Activated CD4-positive, alpha-beta T cell treated with anti-CD3 and anti-CD28 coated beads, Interleukin-2, amount 50 U/mL, for 4 hours (primary cell): ENCODE measurements at places on chromosomes 3 and 15.

GRCh38 chr3:17302774-17303173, 418.0 kb downstream of the PLCL2 start:
- no peak for DNase-seq

GRCh38 chr3:158152186-158152585, 42.3 kb downstream of the RSRC1 start:
- no peak for DNase-seq

- DNase-seq = no peak
Observed at GRCh38 chr3:139157161-139157932, 112.7 kb upstream of the PRR23C start.

DNA sequence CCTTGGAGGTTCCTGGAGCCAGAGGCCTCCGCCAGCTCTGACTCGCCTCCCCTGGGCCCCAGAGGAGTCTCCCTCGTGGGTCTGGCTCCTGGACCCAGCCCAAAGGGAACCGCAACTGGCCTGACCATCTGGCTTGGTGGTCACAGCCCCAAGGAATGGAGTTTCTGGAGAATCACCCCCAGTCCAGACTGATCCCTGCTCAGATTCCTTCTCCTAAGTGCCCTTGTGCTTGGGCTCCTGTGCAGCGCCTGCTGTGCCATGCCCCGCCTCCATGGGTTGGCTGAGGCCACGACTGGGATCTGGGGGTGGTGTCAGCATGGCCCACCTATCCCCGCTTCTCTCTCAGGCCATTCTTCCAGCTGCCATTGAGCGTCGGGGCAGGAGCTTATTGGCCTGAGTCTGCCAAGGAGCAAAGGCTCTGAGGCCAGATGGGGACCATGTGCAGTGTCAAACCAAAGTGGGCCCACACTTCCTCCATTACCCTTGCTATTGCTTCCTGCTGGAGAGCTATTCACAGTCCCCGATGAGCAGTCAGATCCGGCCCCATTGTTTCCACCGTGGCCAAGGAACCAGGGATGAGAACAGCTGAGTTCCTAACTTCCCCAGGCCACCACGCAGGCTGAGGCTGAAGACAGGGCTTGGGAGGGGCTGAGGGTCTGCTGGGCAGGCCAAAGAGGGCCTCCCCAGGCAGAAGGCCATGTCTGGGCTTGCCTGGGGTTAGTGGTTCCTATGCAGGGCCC, 19.0 kb downstream of the CSPG4 start:
- DNase-seq = no peak

DNA sequence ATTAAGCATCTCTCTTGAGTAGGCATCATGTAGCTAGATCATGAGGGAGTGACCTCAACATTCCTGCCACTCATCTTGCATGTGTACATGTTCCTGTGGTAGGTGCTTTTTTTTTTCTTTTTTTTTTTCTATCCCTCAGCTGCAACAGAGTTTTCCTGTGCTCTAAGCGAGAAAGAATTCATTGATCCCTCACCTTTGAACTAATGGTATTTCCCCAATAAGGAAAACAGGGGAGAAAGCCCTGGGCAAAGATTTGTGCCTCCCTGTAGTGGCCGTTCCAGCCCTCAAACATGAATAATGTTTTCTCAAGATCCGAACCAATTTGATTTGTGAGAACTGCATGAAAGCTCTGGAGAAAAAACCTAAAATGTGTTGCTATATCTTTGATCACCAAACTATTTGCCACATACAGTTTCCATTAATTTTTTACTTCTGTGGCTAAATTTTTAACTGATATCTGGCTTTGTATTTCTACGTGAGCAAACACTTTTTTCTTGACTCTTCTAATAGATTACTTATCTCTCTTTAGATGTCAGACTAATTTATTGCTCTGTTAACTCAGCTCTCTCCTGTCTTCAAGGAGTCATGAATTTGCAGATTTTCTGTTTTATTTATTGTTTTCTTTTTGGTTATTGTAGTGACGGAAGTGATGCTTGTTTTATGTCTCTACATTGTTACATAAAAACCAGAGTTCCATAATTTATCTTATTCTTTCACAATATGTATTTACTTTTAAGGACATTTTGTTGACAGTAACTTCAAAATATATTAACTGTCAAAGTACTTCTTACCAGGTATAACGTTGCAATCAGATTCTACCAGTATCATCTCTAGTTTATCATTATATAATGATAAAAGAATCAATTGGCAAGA, 1396.5 kb downstream of the OTOL1 start:
- no peak for DNase-seq

- no peak for DNase-seq
Observed at GRCh38 chr3:148792516-148792915, 35.1 kb upstream of the CPB1 start.

DNA sequence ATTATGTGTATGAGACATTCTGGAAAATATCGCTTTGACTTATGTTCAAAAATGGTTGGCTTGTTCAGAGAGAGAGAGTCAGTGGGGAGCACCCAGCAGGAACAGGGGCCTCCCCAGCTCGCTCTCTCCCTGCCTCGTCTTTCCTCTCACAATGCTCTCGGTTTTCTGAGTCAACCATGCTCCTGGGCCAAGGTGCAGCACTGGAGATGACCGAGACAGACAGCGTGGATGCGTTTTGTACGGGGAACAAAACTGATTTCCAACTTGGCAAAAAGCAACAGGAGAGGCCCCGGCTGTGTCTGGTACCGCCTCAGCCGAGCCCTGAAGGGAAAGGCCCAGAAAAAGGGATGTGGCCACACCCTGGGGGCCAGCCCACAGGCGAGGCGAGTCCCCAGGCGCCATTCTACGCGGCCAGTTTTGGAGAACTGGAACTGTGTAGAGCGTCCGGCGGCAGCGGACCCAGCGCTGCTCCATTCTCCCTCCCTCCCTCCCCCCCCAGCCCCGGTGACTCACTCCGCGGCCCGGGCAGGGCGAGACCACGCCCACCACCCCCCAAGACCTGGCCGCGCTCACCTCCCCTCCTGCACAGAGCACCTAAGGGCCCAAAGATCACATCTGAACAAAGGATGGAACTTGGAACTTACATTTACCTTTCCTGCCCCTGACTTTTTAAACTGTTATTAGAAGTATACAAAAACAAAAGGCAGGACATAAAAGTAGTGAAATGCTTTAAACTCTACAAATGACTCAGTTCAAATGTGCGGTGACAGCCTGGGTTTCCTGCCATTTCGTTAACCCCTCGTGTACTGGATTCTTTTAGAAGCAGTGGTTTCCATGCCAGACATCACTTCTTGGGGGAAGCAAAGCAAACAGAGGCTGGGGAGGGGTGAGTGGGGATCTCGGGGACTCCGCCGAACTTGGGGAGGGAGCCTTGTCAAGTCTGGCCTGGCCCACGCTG, 12.7 kb downstream of the ATP10A start:
- peak; percentile 59 for DNase-seq

DNA sequence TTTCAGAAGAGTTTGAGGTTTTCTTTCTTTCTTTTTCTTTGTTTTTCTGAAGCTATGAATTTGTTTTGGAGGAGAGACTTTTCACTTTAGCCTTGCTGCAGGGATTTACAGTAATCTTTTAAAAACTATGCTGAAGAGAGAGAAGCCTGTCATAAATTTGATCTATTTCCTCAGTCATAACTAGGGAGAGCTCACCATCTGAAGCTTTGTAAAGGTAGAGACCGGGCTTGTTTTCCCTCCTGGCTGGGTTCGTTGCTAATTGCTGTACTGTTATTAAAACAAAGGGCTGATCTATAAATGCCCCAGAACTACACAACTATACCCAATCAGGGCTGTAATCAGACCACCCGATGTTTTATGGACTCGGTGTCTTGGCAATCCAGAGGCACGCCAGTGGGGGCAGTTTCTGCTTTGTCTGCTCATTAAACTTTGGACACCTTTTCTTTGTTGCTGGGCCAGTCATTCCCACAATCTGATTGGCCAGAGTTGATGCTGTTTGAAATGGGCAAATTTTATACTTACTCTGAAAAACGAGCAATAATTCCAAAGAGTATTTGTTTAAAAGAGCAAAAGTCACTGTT, 164.3 kb downstream of the CACNA1D start:
- DNase-seq = no peak

DNA sequence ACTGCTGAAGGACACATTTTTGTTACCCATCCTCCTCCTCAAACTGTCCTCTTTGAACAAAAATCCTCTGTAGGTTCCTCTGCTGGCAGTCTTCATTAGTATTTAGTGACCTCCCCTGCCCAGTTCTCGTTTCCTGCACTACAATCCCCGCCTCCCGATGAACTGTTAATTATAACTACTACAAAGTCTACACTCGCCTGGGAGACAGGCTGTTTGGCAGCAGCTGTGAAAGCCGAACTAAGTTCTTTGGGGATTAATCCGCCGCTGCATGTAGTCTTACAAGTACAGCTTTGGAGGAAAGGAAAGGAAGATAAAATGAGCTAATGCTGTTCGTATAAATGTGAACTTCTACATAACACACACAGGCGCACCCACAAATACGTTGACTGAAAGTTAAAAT, 160.0 kb upstream of the WNT5A start:
- no peak for DNase-seq

DNA sequence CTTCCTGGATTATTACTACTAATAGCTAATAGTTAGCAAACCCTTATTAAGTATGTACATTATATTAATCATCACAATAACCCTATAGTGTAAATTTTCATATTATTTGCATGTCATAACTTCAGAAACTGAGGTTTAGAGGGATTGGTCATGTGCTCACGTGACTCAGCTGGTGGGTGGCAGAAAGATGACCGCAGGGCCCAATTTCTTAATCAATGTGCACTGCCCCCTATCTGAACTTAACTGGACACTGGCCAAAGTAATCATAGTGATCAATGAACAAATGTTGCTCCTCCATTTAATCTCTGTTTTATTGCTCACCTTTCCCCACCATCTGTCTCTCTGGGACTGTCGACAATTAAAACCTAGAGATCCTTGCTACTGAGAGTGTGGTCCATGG, 52.2 kb downstream of the PLD1 start:
- no peak for DNase-seq

DNA sequence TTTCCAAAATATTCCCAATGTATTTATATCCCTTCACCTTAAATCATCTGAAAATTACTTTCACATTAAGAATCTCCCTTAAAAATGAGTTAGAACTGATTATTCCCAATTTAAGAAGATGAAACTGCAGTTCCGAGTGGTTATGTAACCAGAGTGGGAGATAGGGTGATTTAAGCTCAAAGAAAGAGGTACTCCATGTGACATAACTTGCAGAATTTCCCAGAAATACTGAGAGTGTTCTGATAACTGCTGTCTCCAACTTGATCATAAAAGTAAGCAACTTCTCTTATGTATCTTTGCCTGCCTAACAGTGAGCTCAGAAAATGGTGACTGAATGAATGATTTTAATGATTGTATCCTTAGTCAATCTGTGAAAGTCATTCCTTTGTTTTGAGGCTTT, 32.3 kb downstream of the ARRDC4 start:
- no peak for DNase-seq

- no peak for DNase-seq
Observed at GRCh38 chr15:88995449-88995848, 82.3 kb upstream of the MFGE8 start.

DNA sequence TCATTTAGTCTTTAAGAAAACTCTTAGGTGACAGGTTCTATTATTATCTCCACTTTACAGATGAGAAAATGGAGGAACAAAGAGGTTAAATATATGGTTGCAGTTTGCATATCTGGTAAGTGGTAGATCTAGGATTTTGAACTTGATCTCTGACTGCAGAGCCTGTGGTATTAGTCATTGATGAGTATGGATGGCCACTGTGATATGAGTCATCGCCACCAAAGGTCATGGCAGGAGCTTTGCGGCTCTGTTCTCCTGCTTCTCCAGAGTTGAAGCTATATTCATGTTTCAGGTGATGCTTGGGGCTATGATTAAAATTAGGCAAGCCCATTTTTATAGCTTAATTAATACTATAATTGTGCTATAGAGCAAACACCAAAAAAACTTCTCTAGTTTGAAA, 306.2 kb upstream of the DPPA4 start:
- no peak for DNase-seq

- no peak for DNase-seq
Observed at GRCh38 chr3:64157150-64158035, 67.9 kb downstream of the PRICKLE2 start.

- no peak for DNase-seq
Observed at GRCh38 chr15:49823987-49824774, 203.3 kb downstream of the DTWD1 start.

DNA sequence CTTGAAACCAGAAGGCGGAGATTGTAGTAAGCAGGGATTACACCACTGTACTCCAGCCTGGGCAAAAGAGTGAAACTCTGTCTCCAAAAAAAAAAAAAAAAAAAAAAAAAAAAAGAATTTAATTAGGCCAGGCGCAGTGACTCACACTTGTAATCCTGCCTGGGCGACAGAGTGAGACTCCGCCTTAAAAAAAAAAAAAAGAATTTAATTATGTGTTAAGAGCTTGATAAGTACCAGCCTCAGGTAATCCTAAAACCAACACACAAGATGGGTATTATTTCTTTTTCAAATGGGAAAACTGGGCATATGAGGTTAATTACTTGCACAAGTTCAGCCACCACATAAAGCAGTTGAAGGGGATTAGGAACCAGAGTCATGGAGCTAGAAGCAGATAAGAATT, 49.0 kb downstream of the PBRM1 start:
- DNase-seq = no peak

DNA sequence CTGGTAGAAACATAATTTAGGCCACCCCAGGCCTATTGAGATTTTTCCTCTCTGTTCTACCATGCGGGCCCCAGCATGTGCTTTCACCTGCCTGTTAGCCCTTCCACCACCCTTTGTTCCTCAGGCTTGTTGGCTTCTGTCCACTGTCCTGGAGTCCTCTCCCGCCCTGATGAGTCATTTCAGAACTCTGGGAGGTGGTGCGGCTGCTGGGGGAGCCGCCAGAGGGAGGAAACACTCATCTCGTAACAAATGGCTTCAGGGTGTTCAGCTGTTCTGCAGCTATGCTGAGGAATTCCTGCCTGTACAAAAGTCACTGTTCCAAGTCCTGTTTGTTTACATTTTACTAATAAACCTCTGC, 36.3 kb downstream of the LRTM1 start:
- DNase-seq = no peak

DNA sequence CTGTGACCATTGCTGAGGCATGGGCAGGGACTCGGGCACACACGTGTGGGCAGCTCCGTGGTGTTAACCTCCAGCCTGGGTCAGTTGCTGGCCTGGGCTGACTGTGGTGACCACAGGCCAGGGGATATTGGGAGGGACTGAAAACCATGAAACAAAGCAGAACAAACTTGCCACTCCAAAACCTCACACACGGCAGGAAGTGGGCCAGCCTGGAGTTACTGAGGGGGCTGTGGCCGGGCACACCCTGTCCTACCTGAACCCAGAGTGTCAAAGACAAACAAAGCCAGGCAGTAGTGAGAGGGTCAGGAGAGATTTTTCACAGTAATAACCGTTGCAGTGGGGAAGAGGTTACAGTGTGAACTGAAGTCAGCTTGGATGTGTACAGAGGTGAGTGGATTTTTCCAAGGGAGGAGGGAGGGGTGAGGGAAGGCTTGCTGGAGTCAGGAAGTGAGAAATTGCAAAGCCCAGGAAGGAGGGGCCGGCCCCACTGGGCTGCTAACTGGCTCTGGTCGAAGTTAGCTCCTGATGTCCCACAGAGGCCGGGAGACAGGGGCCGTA, 40.0 kb upstream of the ATP10A start:
- no peak for DNase-seq

GRCh38 chr15:48875241-48875960, 2.5 kb upstream of the EID1 start:
- DNase-seq = no peak
